Coronary artery (tissue), 2 donors: ENCODE measurements at places on chromosomes 11 and 22.

DNA sequence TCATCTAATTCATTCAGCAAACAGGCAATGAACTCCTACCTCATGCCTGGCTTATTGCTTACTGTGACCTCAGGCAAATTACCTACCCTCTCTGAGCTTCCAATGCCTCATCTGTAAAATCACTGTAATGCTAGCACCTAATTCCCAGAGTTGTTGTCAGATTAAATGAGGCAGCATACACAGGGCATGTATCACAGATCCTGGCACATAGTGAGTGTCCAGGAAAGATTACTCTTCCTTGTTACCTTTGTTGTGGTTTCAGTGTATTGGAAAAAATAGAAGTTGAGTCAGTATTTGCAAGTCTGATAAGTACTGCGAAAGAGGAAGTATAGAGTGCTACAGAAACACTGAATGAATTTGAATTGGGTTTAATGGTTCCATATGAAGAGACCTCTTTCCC lies 26.4 kb upstream of the LRRC55 start:
- no peak for DNase-seq

DNA sequence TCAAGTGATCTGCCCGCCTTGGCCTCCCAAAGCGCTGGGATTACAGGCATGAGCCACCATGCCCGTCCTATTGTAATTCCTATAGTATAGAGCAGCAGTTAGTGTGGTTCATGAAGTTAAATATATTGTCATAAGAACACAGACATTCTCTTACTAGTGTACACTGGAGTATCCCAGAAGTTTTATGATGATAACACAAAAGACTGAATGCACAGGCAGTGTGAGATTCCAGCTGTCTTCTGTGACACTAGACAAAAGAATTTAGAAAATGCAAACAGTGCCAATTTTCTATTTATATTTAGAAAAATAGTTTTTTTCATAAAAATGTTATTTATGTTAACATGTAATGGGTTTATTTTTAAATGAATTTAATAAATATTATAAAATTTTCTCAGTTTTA lies 39.4 kb upstream of the RBX1 start:
- no peak for DNase-seq

GRCh38 chr11:57313788-57314135 lies 11.0 kb downstream of the TNKS1BP1 start:
- no peak for DNase-seq

DNA sequence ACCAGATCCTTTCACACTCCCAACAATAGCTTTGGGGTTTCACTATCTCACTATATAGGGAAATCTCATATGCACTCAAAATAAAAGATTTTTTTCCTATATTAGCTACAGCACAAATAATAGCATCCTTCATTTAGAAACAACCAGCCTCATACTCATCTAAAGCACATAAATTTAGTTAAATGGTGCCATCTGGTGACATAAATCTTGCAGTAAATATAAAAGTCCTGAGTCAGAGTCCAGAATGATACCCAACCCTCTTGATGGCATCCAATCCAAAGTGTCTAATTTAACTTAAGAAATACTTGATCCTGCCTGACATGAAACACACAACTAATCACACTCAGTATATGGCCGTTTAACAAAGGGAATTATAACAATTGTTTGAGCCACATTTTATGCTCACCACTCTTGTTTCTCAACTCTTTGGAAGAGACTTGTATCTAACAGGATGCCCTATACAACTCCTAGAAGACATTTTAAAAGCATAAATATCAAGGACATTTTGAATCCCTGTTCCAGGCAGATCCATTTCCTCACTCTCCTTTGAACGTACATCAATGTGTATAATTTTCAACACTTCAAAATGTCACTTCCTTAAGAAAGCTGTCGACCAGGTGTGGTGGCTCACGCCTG lies 36.2 kb downstream of the DLG2 start:
- no peak for DNase-seq

GRCh38 chr11:14852571-14853177 lies 39.4 kb downstream of the CYP2R1 start:
- DNase-seq, result no peak

DNA sequence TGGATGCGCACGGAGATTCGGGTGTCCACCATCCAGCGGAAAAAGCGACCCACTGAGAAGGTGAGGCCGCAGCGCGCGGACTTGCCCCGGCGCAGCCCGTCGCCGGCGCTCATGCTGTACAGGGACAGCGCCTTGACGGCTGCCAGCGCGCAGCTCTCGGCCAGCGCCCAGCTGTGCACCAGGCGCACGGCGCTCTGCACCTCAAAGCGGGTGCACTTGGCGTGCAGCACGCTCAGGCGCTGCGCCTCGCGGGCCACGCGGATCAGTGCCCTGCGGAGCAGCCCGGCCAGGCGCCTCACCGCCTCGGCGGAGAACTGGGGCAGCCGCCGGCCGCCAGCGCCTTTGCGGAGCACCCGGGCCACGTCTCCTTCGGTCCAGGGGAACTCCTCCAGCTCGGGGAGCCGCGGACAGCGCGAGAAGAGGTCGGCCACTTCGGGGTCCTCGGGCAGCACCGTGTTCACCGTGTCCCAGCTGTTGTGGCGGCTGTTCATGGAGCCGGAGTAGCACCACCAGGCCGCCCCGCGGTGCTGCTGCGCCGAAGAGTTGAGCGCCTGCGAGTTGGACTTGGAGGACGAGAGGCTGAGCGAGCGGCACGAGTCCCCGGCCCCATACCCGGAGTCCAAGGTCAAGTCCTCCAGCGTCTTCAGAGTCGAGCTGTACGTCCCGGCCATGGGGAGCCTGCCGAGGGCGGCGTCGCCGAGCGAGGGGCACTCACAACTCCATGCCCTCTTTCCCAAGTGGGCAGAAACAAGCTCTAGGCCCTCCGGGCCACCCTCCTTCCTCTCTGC lies 703 bp downstream of the ABTB2 start:
- DNase-seq, result peak; percentile 83
